ENCODE measurements at places on chromosomes 1 and 21. TPM values are rescaled to one million over a fixed set of nuclear protein-coding genes. Genes with fewer than 3 reads are reported as not detected.

Gene CATSPERE
- total RNA-seq = 0.36 TPM

Gene CR1L
- total RNA-seq = not detected

Gene UTS2
- total RNA-seq = not detected

Gene PLEKHG5
- total RNA-seq = 7.8 TPM

Gene VHLL
- total RNA-seq = not detected

Gene REN
- total RNA-seq = not detected

Gene HEYL
- 2.5 TPM for total RNA-seq

Gene CDC7
- total RNA-seq = 9.2 TPM

Gene CHML
- total RNA-seq = 4.1 TPM

Gene XCL2
- not detected for total RNA-seq

Gene GLIS1
- total RNA-seq = 1.8 TPM

Gene CELA3B
- total RNA-seq = not detected

Gene LCE3D
- not detected for total RNA-seq

Gene FOXJ3
- total RNA-seq = 23.7 TPM

Gene PYHIN1
- total RNA-seq = not detected

Gene KCNC4
- 2.5 TPM for total RNA-seq

Gene HAPLN2
- 2.3 TPM for total RNA-seq

Gene RHEX
- not detected for total RNA-seq

Gene LCE1B
- total RNA-seq = not detected

Gene KIF17
- total RNA-seq = 0.81 TPM

Gene KIF2C
- total RNA-seq = 6.1 TPM

Gene BATF3
- not detected for total RNA-seq

Gene RBM11
- not detected for total RNA-seq

Gene KCNE1
- total RNA-seq = not detected

Gene PAQR7
- 7.3 TPM for total RNA-seq

Gene INKA2
- 28.8 TPM for total RNA-seq

Gene KAZN
- 2.8 TPM for total RNA-seq

Gene CLDN17
- total RNA-seq = not detected

Gene CYB5RL
- total RNA-seq = 0.54 TPM

Gene SPATA45
- not detected for total RNA-seq

Gene CLCA1
- total RNA-seq = not detected

Gene TNFRSF18
- total RNA-seq = not detected

Gene TMEM200B
- total RNA-seq = 11.6 TPM

Gene SLC35A3
- total RNA-seq = 32.3 TPM

Gene RPE65
- total RNA-seq = under 0.01 TPM

Gene RXFP4
- not detected for total RNA-seq

Gene APCS
- not detected for total RNA-seq

Gene ERICH3
- not detected for total RNA-seq

Gene WDR64
- not detected for total RNA-seq

Gene SPRR1A
- total RNA-seq = not detected

Gene NBPF20
- 2.0 TPM for total RNA-seq

Gene LAMC2
- 4.3 TPM for total RNA-seq

Gene LIN9
- 1.3 TPM for total RNA-seq

Gene CHD5
- not detected for total RNA-seq

Gene PRKAA2
- total RNA-seq = 0.16 TPM

Gene PLA2G2F
- not detected for total RNA-seq

Gene SMIM1
- total RNA-seq = not detected

Gene LRRC7
- not detected for total RNA-seq

Measured in cardiac atrium fibroblast (primary cell).